ENCODE measurements at places on chromosomes 16 and 17. TPM values are rescaled to one million over a fixed set of nuclear protein-coding genes. Genes with fewer than 3 reads are reported as not detected.
A peak's percentile ranks its signal among the peaks of the same experiment; 100 is the strongest.

DNA sequence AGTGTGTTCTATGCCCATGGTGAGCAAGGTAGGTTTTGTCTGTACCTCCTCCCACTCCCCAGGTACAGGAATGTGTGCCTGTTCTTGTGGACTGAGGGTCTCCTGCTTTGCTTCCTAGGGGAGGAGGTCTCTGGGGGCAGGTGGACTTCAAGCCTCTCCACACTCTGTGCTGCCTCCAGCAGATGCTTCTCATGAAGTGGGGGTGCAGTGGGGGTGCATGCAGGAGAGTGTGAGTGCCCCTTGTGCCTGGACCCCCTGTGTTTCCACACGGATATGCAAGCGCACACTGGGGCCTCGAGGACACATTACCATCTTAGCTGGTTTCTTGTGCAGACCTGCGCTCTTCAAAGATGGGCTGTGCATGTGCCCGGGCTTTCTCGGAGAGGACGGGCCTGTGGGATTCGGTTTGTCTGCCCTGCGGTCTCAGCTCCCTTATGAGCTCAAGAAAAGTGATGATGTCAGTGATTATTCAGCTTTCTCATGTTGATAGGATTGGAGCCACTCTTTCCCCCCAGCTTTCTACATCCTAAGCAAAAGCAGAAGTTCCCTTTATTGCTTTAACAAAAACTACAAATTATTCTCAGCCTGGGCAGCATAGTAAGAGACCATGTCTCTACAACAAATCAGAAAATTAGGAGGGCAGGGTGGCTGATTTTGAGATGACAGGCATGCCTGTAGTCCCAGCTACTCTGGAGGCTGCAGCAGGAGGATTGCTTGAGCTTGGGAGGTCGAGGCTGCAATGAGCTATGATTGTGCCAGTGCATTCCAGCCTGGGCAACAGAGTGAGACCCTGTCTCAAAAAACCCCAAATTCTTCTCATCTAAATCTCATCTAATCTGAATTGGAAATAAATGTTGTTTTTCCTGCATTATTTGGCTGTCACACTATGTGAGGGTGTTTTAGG is 86.8 kb downstream of the RPTOR start:
- H3K27ac ChIP-seq: no peak overlapping the region
- H3K4me1 ChIP-seq: no peaks in the 10 kb centered on the region
- no peaks in the 10 kb centered on the region for H3K27me3 ChIP-seq
- H3K4me3 ChIP-seq: no peak overlapping the region

GRCh38 chr16:86359571-86359970 is 150.8 kb upstream of the FOXF1 start:
- H3K27ac ChIP-seq: no peak overlapping the region
- no peaks in the 10 kb centered on the region for H3K27me3 ChIP-seq
- H3K4me1 ChIP-seq: no peaks in the 10 kb centered on the region
- no peak overlapping the region for H3K4me3 ChIP-seq
- DNase-seq: no peak

GRCh38 chr17:49776551-49777300 is 11.8 kb upstream of the KAT7 start:
- H3K4me3 ChIP-seq: no peak overlapping the region
- H3K27me3 ChIP-seq: no peaks in the 10 kb centered on the region
- H3K27ac ChIP-seq: no peak overlapping the region
- H3K4me1 ChIP-seq: peaks cover 4% of the 10 kb centered on the region

GRCh38 chr16:70715860-70716357 is 30.1 kb upstream of the MTSS2 start:
- H3K4me1 ChIP-seq: peaks cover 36% of the 10 kb centered on the region
- peak overlapping the region; percentile 22 for H3K4me3 ChIP-seq
- DNase-seq: no peak
- no peaks in the 10 kb centered on the region for H3K27me3 ChIP-seq
- H3K36me3 ChIP-seq: no peaks in the 10 kb centered on the region

GRCh38 chr17:63439687-63440086 is 6.4 kb downstream of the CYB561 start:
- DNase-seq: no peak
- no peaks in the 10 kb centered on the region for H3K27me3 ChIP-seq
- peak overlapping the region; percentile 55 for H3K27ac ChIP-seq
- H3K4me3 ChIP-seq: peak overlapping the region; percentile 22

DNA sequence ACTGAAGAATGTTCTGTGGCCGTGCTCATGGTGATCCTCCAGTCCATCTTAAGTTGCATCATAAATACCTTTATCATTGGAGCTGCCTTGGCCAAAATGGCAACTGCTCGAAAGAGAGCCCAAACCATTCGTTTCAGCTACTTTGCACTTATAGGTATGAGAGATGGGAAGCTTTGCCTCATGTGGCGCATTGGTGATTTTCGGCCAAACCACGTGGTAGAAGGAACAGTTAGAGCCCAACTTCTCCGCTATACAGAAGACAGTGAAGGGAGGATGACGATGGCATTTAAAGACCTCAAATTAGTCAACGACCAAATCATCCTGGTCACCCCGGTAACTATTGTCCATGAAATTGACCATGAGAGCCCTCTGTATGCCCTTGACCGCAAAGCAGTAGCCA is 36.8 kb upstream of the KCNJ2 start:
- no peak overlapping the region for H3K27ac ChIP-seq
- no peaks in the 10 kb centered on the region for H3K27me3 ChIP-seq
- no peak for DNase-seq
- peaks cover 22% of the 10 kb centered on the region for H3K4me1 ChIP-seq

DNA sequence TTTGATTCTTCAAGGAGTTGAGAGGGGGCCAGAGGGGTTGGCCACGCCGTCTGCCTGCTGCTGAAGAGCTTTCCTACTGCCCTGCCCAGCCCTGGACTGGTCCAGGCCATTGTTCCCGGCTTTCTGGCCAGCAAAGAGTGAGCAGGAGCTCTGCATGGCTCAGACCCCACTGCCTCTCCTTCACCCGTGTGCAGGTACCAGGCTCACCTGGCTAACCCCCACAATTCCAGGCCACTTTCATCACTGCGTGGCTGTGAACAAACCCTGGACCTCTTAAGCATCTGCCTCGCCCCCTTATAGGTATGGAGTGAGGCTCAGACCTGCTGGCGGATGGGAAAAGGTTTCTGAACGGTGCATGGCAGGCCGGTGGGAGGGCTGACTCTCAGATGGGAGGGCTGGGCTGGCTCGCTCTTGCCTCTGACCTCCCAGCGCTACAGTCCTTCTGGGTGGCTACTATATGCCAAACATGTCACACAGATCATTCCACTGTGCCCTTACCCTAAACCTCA is 8.9 kb downstream of the ZNF319 start:
- H3K4me3 ChIP-seq: no peak overlapping the region
- H3K36me3 ChIP-seq: peaks cover 20% of the 10 kb centered on the region
- H3K27ac ChIP-seq: no peak overlapping the region
- no peaks in the 10 kb centered on the region for H3K4me1 ChIP-seq
- H3K27me3 ChIP-seq: no peaks in the 10 kb centered on the region

- no peaks in the 10 kb centered on the region for H3K36me3 ChIP-seq
- no peak for DNase-seq
- no peak overlapping the region for H3K4me3 ChIP-seq
- no peak overlapping the region for H3K27ac ChIP-seq
These were observed 587 bp upstream of the PRR35 start for GRCh38 chr16:559411-560203.

GRCh38 chr17:45702666-45703266 is 81.4 kb upstream of the CRHR1 start:
- no peak overlapping the region for H3K27ac ChIP-seq
- H3K36me3 ChIP-seq: no peaks in the 10 kb centered on the region
- DNase-seq: no peak
- H3K4me3 ChIP-seq: no peak overlapping the region

GRCh38 chr17:43356999-43357398 is 41.8 kb upstream of the ARL4D start:
- no peaks in the 10 kb centered on the region for H3K36me3 ChIP-seq
- DNase-seq: peak; percentile 51
- peak overlapping the region; percentile 94 for H3K27ac ChIP-seq
- no peaks in the 10 kb centered on the region for H3K27me3 ChIP-seq
- peak overlapping the region; percentile 31 for H3K4me3 ChIP-seq

GRCh38 chr16:66266436-66267291 is 99.8 kb upstream of the CDH5 start:
- H3K27me3 ChIP-seq: peaks cover 1% of the 10 kb centered on the region
- no peak overlapping the region for H3K4me3 ChIP-seq
- peak overlapping the region; percentile 9 for H3K27ac ChIP-seq
- DNase-seq: peak; percentile 80
- H3K4me1 ChIP-seq: no peaks in the 10 kb centered on the region

- no peaks in the 10 kb centered on the region for H3K36me3 ChIP-seq
- H3K27ac ChIP-seq: no peak overlapping the region
- no peak for DNase-seq
These were observed 95.3 kb downstream of the BMERB1 start for GRCh38 chr16:15529673-15530072.

DNA sequence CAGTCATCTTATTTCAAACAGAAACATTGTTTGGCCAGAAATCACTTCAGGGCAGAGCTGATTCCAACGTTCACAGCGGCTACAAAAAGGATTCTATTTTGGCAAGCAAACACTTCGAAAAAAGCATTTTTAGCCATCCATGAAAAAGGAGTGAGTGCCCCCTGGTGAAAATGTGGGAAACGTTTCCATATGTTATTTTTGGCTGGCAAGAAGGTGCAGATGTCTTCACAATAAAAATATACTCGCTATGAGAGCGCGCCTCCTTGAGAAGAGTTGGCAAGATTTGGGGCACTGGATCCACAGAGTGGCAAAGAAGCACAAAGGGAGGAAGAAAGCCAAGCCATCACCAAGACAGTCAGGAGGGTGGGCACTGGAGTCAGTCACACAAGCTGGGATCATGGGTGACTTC is 191.1 kb downstream of the CHD9NB start:
- H3K27me3 ChIP-seq: no peaks in the 10 kb centered on the region
- H3K4me3 ChIP-seq: no peak overlapping the region
- H3K4me1 ChIP-seq: no peaks in the 10 kb centered on the region
- H3K36me3 ChIP-seq: no peaks in the 10 kb centered on the region
- no peak for DNase-seq
- no peak overlapping the region for H3K27ac ChIP-seq

DNA sequence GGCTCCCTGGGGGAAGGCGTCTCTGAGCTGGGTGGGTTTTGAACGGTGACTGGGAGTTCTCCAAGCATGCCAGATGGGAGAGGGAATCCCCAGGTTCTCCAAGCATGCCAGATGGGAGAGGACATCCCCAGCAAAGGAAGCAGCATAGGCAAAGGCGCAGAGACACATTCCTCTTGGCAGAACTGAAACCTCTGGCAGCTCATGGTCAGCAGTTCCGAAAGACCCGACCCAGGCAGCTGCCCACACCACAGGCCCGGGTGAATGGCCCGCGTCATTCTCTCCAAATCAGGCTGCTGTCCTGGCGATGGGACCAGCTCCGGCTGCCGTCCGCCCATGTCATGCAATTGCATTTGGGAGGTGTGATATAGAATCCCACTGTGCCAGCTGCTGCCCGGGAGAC is 8.0 kb downstream of the ZNF469 start:
- H3K27me3 ChIP-seq: no peaks in the 10 kb centered on the region
- no peaks in the 10 kb centered on the region for H3K36me3 ChIP-seq
- no peak overlapping the region for H3K4me3 ChIP-seq
- peak overlapping the region; percentile 51 for H3K27ac ChIP-seq
- peaks cover 36% of the 10 kb centered on the region for H3K4me1 ChIP-seq

DNA sequence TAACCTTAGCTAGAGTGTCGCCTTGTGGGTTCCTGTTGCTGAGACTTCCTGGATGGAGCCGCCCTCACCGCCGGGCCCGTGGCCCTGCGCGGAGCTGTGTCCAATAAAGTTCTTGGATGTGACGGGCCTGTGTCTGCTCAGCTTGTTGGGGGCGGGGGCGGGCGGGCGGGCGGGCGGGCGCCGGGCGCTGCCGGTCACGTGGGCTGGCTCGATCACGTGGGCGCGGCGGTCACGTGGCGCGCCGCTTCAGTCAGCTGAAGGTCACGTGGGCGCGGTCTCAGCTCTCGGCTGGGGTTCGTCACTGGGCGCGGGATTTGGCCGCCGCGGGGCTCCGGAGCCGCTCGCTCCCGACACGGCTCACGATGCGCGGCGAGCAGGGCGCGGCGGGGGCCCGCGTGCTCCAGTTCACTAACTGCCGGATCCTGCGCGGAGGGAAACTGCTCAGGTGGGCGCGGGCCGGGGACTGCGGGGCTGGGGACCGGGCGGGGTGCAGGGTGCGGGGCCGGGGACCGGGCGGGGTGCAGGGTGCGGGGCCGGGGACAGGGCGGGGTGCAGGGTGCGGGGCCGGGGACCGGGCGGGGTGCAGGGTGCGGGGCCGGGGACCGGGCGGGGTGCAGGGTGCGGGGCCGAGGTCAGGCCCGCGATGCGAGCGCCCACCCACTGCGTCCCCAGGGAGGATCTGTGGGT is at the start of gene AMDHD2:
Gene AMDHD2 (plus strand): TSS at position 275 of the 687 bp plus-strand sequence. CDS start 88 bp downstream, at position 363.
- H3K27me3 ChIP-seq: no peaks in the 10 kb centered on the region
- peaks cover 55% of the 10 kb centered on the region for H3K4me1 ChIP-seq
- H3K27ac ChIP-seq: peak within 1 kb of the TSS; percentile 95
- H3K36me3 ChIP-seq: no peaks in the 10 kb centered on the region

- H3K27me3 ChIP-seq: no peaks in the 10 kb centered on the region
- no peak overlapping the region for H3K27ac ChIP-seq
- H3K36me3 ChIP-seq: no peaks in the 10 kb centered on the region
- DNase-seq: no peak
- H3K4me3 ChIP-seq: no peak overlapping the region
These were observed 44.6 kb upstream of the MAP3K14 start for GRCh38 chr17:45361451-45361850.

DNA sequence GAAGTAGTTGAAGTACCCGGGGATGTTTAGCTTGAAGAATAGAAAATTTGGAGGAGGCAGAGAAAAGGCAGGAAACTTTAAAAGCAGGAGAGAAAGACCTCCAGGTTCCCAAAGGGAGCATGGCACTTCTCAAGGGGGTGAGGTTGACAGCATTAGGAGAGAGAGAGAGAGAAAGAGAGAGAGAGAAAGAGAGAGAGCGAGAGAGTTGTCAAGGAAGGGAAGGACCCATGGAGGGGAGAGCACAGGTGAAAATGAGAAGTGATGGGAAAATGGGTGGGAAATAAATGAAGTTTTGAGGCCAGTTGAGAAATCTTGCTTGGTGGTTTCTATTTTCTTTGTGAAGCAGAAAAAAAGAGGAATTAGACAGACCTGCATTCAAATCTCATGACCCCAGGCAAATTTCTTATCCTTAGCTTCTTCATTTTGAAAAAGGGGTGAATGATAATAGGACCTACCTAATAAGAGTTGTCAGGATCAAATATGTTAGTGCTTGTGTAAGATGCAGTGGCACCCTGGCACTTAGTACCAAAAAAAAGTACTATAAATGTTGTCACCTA is 24.0 kb downstream of the PRKCB start:
- no peaks in the 10 kb centered on the region for H3K4me1 ChIP-seq
- no peak overlapping the region for H3K27ac ChIP-seq
- H3K27me3 ChIP-seq: peaks cover 2% of the 10 kb centered on the region
- DNase-seq: no peak
- no peaks in the 10 kb centered on the region for H3K36me3 ChIP-seq
- no peak overlapping the region for H3K4me3 ChIP-seq

GRCh38 chr17:38587203-38587602 is 18.5 kb downstream of the SRCIN1 start:
- DNase-seq: no peak
- no peak overlapping the region for H3K27ac ChIP-seq
- no peaks in the 10 kb centered on the region for H3K36me3 ChIP-seq
- H3K27me3 ChIP-seq: peaks cover 50% of the 10 kb centered on the region
- H3K4me3 ChIP-seq: no peak overlapping the region

NACA2 gene
- not detected for total RNA-seq

STH gene
- not detected for total RNA-seq

TLE7 gene
- not detected for total RNA-seq

Data from psoas muscle (tissue), 8 donors.